Neural crest cell (in vitro differentiated cells): ENCODE measurements at places on chromosomes 1 and 21. TPM values are rescaled to one million over a fixed set of nuclear protein-coding genes. Genes with fewer than 3 reads are reported as not detected.
A peak's percentile ranks its signal among the peaks of the same experiment; 100 is the strongest.

LCE1E gene
- not detected in 2 replicates for total RNA-seq

LORICRIN gene
- not detected in 2 replicates for total RNA-seq

LHX8 gene
- total RNA-seq, result not detected in 2 replicates

- DNase-seq, result no peak
Measured at GRCh38 chr21:38623552-38623951, 125.3 kb upstream of the ERG start.

DNA sequence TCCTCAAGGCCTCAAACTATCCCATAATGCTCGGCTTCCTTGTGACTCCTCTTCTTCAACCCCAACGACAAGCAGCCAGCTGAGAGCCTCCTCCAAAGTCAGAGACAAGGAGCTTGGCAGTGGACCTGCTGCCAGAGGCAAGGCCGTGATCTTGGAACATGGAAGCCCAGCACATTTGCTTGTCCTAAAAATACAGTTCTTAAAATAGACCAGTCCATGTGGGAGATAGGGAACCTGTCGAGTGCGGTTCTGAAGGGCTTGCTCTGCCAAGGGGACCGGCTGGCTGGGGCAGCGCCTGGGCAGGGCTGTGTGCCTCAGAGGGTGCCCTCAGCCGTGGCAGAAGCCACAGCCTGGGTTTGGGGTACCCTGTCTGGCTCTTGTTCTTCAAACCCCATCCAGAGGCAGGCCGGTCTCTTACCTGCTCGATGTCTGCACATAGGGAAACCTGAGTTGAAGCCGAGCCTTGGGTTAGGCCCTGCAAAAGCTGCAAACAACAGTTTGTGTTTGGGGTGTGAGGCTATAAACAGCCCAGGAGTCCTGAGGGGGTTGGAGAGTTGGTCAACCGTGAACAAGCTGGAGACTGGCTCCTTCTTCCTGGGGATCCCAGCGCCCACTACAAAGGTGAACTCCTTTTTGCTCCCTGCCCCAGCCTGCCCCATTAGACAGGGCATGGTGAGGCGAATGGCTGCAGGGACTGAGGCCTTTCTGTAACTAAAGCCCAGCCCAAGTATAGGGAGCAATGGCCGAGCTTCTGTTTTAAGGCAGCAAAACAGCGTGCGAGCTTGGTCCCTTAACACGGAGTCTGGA, 228.8 kb downstream of the CAMTA1 start:
- no peak for DNase-seq

- DNase-seq, result no peak
Measured at GRCh38 chr1:244052016-244052727, 1.1 kb downstream of the ZBTB18 start.

GRCh38 chr1:50724626-50725286, 235.3 kb downstream of the FAF1 start:
- no peak for DNase-seq

GRCh38 chr1:21638531-21639341, 30.4 kb downstream of the RAP1GAP start:
- no peak for DNase-seq

- no peak for DNase-seq
Measured at GRCh38 chr1:182217071-182217470, 155.6 kb upstream of the ZNF648 start.

GRCh38 chr1:33466159-33466558, 6.3 kb upstream of the ZSCAN20 start:
- DNase-seq, result no peak

DNA sequence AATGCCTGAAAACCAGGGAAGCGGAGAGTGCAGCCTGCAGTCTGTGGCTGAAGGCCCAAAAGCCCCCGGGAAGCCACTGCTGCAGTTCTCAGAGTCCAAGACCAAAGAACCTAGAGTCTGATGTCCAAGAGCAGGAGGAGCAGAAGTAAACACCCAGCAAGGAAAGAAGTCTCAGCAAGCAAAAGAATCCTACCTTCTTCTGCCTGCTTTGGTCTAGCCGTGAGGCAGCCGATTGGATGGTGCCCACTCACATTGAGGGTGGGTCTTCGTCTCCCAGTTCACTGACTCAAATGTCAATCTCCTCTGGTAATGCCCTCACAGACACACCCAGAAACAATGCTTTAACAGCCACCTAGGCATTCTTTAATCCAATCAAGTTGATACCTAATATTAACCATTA, 217.5 kb downstream of the PLA2G4A start:
- DNase-seq, result no peak

- DNase-seq, result no peak
Measured at GRCh38 chr1:237677979-237678378, 212.7 kb downstream of the ZP4 start.

DNA sequence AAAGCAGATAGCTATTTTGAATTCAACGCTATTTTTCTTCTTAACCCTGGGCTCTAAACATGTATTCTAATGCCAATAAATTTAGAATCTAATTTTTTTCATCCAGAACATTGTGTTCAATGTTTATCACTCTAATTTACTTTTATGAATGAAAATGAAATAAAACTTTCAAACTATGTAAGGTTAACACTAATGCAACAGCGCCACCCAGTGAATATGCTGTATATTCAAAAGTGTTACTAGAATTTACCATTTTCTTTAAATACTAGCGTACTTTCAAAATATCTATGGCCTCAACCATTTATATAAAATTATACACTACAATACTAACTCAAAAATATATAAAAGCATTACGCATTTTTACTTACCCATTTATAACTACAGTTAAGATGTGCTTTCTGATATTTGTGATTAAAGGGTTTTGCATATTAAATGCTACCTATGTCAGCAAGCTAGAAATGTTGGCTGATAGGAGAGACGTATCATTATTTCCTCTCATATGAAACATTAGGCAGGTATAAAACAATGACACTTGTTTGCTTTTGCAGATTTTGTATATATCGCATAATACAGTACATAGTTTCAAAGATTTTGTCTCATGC, 5.9 kb upstream of the NUF2 start:
- peak; percentile 41 for DNase-seq

- DNase-seq, result peak; percentile 26
Measured at GRCh38 chr1:77514921-77515776, 167.3 kb downstream of the ZZZ3 start.

GRCh38 chr1:101924700-101925099, 72.0 kb downstream of the OLFM3 start:
- DNase-seq, result no peak
